ENCODE measurements at places on chromosomes 2 and 18. TPM values are rescaled to one million over a fixed set of nuclear protein-coding genes. Genes with fewer than 3 reads are reported as not detected.

Gene MEIS1
- 15.3 TPM for polyA plus RNA-seq

Gene C1QL2
- not detected for polyA plus RNA-seq

Gene GORASP2
- polyA plus RNA-seq, result 82.8 TPM

Gene CTAGE1
- polyA plus RNA-seq, result not detected

Gene SKOR2
- polyA plus RNA-seq, result not detected

Gene DLX2
- polyA plus RNA-seq, result 0.37 TPM

Gene TSPYL6
- polyA plus RNA-seq, result not detected

Gene REL
- polyA plus RNA-seq, result 5.9 TPM

Gene RGPD3
- polyA plus RNA-seq, result 0.18 TPM

Gene SDC1
- polyA plus RNA-seq, result 16.7 TPM

Gene G6PC2
- polyA plus RNA-seq, result not detected

Gene RGPD4
- 0.11 TPM for polyA plus RNA-seq

Gene FAM110C
- 1.7 TPM for polyA plus RNA-seq

Gene UGT1A8
- not detected for polyA plus RNA-seq

Gene FIGLA
- not detected for polyA plus RNA-seq

Gene CTLA4
- polyA plus RNA-seq, result 0.13 TPM

Measured in muscle of arm (tissue), 14 donors.